Stimulated activated effector memory CD8-positive, alpha-beta T cell treated with anti-CD3 and anti-CD28 coated beads, Interleukin-12 subunit alpha, Interleukin-12 subunit beta, amount 100 ng/mL, for 72 hours (primary cell): ENCODE measurements at places on chromosomes 5 and 9.

- DNase-seq, result no peak
Measured at GRCh38 chr5:60701321-60701968, 1.5 kb upstream of the DEPDC1B start.

DNA sequence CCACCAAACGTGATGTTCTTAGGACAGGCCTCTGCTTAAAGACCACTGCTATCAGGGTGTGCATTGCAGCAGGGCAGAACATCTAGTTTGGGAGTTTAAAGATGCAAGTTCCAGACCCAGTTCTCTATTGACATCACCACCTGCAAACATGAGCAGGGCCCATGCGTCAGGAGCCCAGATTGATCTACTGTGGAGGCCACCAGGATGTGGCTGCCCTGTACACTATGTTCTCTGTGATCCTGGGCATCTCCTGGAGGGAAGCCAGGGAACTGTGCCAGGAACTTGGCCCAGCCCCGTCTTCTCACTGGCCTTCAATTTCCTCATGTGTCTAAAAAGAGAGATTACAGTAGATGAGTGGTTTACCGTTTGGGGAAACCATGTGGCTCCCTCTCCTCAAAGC, 87.1 kb downstream of the PDE6A start:
- DNase-seq, result no peak

GRCh38 chr9:37902796-37903646, 906 bp downstream of the SLC25A51 start:
- no peak for DNase-seq

DNA sequence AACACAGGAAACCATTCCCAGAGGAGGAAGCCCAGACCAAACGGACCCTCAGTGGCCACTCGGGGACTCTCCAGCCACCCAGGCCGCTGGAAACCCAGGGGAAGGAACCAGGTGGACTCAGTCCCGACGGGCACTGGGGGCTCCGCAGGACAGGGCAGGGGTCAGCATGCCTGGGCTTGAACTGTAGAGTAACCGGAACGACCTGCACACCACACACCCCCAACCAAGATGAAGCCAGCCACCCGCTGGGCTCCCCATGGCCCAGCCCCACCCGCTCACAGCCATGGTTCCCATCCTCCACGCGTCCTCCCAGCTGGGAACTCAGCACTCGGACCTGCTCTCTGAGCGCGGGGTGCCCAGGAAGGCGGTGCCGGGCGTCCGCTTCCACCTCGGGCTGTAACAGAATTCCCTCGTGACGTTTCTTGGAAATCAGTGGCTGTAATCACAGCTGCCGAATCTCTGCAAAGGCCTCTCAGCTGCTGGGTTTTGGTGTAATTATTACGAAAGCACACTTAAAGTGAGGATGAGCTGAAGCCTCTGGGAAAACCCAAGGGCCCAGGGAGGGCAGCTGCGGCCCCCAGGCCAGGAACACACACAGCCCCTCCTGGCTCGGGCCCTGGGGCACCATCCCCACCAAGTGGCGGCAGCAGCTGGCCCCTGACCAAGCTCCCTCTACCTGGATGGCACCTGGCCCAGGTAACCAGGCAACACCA, 13.8 kb downstream of the NACC2 start:
- no peak for DNase-seq

GRCh38 chr9:124776954-124777648, at the start of gene OLFML2A:
Gene OLFML2A, plus strand, starts transcription at chr9:124777133. Its CDS starts 138 bp downstream, at chr9:124777271.
- DNase-seq, result peak; percentile 51
